Breast epithelium (tissue), 4 donors: ENCODE measurements at places on chromosomes 16 and 17. TPM values are rescaled to one million over a fixed set of nuclear protein-coding genes. Genes with fewer than 3 reads are reported as not detected.

- DNase-seq: no peak
Observed at GRCh38 chr17:31935512-31935911, 1.3 kb upstream of the SUZ12 start.

- DNase-seq: no peak
Observed at GRCh38 chr17:21189361-21189760, 24.6 kb downstream of the TMEM11 start.

- DNase-seq: no peak
Observed at GRCh38 chr17:17763136-17763535, 73.7 kb downstream of the SREBF1 start.

GRCh38 chr17:32241640-32242039 is 24.0 kb upstream of the RHBDL3 start:
- no peak for DNase-seq

DNA sequence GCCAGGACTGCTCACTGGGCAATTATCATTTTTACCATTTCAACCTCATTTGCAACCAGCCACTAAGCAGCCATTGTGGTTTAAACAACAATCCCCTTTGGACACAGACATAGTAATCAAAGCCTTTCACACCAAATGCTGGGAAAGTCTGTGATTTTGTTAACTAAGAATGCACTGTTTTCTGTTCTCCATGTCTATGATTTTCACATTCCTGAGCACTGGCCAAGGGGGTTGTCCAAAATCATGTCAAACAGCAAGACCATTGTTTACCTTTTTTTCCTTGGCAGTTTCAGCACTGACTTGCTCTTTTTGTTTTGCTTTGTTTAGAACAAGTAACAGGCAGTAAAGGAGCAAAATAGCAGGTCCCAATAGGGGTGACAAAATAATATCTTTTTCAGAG is 106.3 kb upstream of the SIAH1 start:
- DNase-seq: no peak

DNA sequence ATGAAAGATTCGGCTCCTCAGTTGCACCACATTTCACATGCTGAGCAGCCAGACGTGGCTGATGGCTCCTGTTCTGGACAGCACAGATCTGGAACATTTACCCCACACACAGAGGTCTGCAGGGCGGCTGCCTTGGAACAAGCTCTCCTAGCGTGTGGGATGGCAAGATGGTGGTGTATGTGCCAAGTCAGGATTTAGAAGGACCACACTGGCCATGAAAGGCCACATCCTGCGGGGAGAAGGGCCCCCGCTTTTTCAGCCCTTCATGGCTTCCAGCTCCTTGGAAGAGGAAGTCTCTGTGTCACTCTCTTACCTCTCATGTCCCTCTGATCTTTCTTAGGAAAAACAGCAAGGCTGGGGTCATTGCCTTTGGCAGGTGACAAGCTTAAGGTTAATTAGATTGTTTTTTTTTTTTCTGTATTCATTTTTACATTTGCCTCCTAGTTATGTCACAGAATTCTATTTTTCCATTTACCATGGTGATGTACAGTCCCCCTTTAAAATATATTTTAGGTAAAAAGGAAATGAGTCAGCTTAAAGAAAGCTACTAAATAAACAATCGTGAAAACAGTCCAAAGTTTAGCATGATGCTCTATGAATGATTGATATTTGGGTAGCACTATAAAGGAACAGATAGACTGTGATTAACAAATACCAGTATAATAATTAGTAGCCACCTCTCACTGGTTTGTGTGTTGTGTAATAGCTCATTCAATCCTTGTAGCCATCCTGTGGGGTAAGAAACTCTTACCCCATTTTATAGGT is 396.6 kb downstream of the CPPED1 start:
- DNase-seq: no peak

DNA sequence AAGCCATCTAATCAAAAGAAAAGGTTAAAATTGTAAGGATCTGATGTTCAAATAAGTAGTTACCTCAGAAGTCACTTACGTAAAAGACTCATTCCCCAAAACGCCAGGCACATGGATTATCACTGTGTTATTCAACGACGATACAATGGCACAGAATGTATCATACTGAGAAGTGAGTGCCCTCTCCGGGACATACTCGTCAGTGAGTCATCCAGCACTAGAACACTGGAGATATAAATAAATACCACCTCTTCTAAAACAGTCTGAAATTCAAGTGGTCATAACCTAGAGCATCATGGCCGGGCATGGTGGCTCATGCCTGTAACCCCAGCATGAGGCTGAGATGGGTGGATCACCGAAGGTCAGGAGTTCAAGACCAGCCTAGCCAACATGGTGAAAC is 24.9 kb downstream of the USP31 start:
- DNase-seq: no peak

GRCh38 chr16:10883004-10883403 is 6.0 kb downstream of the CIITA start:
- no peak for DNase-seq

C17orf78 gene
- not detected for total RNA-seq

TEKT3 gene
- 2.5 TPM for total RNA-seq

HS3ST2 gene
- 9.1 TPM for total RNA-seq

CACNG1 gene
- total RNA-seq: not detected
